Activated T-cell treated with anti-CD3 and anti-CD28 coated beads for 48 hours (primary cell): ENCODE measurements at places on chromosomes 6 and 20.

GRCh38 chr6:106629859-106630163 lies 433 bp downstream of the QRSL1 start:
- no peak for DNase-seq

GRCh38 chr6:168179133-168179532 lies 100.1 kb upstream of the FRMD1 start:
- DNase-seq, result no peak

GRCh38 chr6:46914279-46914810 lies 7.4 kb downstream of the ADGRF5 start:
- DNase-seq, result no peak

DNA sequence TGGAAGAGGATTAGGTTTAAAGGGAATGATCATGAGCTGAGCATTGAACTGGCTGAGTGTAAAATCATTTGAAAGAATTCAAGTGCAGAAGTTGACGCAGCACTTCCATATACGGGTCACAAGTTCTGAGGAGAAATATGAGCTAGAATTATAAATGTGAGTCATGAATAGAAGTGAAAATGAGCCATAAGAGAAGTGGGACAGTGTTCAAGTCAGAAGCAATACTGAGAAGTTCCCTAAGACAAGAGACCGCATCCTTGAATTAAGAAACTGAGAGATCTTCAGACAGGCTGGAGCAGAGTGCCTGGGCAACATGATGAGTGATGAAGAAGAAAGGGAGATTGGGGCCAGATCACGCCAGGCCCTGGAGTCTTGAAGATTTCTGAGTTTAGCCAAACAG lies 209.7 kb downstream of the TBX18 start:
- no peak for DNase-seq

DNA sequence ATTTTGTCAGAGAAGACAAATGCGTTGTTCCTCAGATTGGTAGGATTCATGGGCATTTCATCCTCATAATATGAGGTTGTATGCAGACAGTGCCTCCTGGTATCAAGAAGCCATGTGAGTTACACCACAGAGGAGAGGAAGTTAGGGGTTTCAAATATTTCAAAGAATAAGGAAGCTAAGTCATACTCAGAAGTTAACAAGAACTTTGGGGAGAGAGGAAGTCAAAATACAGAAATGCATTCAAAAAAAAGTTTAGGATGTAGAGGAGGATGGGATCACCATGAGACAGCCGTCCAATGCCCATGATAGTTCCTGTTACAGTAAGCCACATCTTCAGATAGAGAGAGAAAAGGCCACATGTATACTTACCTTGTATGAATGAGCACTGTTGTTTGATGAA lies 22.3 kb downstream of the HLA-DOB start:
- DNase-seq, result no peak

GRCh38 chr6:38138374-38138773 lies 318.8 kb downstream of the ZFAND3 start:
- no peak for DNase-seq

DNA sequence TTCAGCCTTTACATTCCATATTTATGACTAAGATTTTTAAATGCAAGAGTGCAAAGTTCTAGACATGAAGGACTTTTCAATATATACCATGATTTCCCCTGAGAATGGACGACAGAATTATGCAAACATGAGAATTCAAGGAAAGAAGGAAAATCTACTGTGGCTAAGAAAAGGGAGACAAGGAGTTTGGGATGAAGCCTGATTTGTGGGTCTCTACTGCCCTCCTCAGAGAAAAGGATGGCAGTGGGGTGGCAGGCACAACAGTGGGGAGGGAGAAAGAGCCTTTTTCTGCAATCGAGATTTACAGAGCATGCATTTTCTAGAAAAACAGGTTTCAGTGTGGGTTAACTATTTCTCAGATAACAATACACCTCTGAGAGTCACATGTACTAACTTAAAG lies 466.9 kb upstream of the NRSN1 start:
- DNase-seq, result no peak

GRCh38 chr6:27893059-27893835 lies 18.9 kb downstream of the OR2B2 start:
- DNase-seq, result peak; percentile 82

GRCh38 chr6:169513478-169514193 lies 188.2 kb downstream of the WDR27 start:
- no peak for DNase-seq

GRCh38 chr6:39801456-39802251 lies 9.5 kb downstream of the DAAM2 start:
- DNase-seq, result no peak

DNA sequence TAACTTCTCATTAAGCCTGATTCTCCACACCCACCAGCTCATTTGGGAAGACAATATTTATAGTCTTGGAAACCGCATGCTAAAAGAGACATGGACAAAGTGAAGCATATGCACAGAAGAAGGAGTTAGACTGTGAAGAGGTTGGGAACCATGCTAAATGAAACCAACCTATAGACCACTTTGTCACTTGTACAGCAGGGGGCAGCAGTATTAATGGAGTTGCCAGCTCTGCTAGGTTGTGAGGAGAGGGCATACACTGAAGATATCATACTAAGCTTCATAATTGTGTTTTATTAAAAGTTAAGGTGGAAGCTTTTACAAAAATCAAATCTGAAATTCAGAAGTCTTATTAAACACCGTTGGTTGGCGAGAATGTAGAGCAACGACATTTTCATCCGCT lies 38.3 kb upstream of the HMGCLL1 start:
- no peak for DNase-seq

DNA sequence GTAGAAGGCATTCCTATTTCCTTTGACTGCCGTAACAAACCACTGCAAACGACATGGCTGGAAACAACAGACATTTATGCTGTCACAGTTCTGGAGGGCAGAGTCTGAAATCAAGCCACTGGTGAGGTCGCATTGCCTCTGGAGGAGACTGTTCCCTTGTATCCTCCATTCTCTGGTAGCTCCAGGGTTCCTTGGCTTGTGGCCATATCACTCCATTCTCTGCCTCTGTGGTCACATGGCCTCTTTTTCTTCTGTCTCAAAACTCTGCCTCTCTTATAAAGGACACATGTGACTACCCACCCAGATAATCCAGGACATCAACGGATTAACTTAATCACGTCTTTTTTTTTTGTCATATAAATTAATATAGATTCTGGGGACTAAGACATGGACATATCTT lies 84.4 kb downstream of the LYRM2 start:
- DNase-seq, result no peak

- DNase-seq, result no peak
These were observed 10.4 kb downstream of the CEP57L1 start for GRCh38 chr6:109105681-109106080.

GRCh38 chr6:18019539-18020534 lies 32.4 kb upstream of the KIF13A start:
- no peak for DNase-seq

DNA sequence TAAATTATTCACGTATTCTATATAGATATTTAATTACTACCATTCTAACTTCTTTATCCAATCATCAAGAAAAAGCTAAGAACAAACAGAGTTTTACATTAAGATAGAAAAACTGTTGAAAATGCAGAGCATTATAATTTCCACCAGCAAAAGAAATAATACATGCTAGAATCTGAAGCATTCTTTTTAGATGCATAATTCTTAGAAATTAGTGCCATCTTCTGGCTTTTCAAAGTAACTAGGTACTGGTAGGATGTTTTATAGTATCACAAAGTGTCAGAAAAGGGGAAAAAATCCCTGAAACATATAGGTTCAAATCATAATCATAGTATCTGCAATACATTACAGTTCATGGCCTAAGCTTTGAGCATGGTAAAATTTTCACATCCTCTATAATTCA lies 178.9 kb downstream of the PHF3 start:
- DNase-seq, result no peak

- no peak for DNase-seq
These were observed 161.5 kb downstream of the MRPL14 start for GRCh38 chr6:43965628-43966373.

DNA sequence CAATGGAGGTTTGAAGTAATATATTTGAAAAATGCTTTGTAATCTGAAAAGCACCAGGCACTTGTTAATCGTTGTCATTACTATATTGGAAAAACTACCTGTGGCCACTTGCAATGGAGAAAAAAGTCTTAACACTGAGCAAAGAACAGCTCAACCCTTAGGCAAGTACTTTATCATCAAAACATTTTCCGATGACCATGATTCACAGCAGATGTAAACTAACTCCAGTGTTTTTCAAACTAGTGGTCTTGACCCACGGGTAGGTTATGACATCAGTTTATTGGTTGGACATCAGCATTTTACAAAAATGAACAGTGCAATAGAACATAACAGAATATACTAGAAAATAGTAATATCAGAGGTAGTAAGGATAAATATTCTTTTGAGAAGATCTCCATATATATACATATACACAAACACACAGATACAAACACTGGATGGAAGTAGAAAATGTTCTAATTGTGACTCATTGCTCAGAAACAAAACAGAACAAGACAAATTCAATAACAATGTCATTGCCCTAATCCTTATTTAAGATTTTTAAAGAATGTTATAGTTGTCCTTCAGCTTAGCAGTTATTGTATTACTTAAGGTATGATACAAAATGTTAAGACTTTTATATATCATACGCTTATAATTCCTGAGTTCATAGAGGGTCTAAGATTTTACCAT lies 123.0 kb downstream of the PLCB1 start:
- DNase-seq, result no peak

GRCh38 chr20:58511364-58511763 lies 3.8 kb downstream of the APCDD1L start:
- no peak for DNase-seq

DNA sequence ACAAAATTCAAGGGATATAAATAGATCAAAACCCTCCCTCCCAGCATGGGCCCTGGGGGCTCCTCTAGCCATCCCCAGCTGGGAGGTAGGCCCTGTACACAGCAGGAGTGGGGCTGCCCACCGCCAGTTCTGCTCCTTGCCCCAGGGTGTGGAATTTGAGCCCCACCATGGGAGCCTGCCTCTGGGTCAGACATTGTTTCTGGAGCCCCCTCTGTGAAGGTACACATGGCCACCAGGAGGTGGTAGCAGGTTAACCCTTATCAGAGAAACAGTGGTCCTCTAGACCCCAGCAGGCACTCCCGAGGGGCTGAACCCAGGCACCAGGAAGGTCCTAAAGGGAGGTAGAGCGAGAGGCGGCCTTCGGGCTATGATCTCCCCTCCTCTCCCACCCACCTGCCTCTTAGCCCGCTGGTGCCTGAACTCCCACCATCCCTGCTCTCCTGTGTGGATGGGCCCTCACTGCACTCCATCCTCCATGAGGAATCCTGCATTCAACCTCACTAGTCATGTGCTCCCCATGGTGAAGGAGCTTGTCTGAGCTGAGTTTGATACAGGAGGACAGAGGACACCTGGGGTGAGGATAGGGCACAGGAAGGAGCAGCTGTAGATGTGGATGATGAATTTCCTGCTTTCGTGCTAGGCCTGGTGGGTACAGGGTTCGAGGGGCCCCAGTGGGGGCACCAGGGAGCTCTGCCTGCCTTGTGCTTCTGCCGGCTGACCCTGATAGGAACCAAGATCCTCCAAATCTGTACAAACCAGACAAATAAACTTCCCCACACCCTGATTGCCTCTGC lies 114.9 kb downstream of the GRM4 start:
- no peak for DNase-seq

- DNase-seq, result no peak
These were observed 30.4 kb upstream of the PI16 start for GRCh38 chr6:36924131-36924530.

DNA sequence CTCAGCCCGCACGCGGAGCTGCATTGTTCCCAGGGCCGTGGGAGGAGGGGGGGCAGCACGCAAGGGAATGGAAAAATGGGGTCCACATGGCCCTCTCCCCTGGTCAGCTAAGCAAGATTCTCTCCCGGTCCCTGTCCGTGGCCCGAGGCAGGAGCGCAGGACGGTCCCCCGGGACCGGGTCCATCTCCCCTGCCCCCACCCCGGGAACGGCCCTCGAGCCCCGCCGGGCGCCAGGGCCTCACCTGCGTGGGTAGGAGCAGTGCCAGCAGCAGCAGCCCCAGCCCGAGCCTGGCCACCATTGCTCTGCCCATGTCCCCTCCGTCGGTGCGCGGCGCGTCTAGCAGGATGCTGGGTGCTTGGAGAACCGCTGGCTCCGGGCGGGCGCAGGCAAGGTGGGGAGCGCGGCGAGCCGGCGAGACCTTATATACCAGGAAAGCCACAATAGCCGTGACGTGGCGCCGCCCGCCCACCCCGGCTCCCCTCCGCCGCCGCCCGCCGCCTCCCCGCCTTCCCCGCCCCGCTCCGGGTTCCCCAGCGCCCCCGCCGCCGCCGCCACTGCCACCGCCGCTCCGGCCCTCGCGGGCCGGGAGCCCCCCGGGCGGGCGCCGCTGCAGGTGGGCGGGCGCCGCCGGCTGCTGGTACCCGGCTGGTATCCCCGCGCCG lies at the start of gene CD24:
CD24 (minus strand) TSS at position 394 of the 663 bp plus-strand sequence; CDS start at position 311, 83 bp downstream.
- no peak for DNase-seq

GRCh38 chr6:17472653-17473183 lies 79.3 kb downstream of the CAP2 start:
- no peak for DNase-seq

- DNase-seq, result no peak
These were observed 73.2 kb downstream of the C6orf52 start for GRCh38 chr6:10621213-10621612.

DNA sequence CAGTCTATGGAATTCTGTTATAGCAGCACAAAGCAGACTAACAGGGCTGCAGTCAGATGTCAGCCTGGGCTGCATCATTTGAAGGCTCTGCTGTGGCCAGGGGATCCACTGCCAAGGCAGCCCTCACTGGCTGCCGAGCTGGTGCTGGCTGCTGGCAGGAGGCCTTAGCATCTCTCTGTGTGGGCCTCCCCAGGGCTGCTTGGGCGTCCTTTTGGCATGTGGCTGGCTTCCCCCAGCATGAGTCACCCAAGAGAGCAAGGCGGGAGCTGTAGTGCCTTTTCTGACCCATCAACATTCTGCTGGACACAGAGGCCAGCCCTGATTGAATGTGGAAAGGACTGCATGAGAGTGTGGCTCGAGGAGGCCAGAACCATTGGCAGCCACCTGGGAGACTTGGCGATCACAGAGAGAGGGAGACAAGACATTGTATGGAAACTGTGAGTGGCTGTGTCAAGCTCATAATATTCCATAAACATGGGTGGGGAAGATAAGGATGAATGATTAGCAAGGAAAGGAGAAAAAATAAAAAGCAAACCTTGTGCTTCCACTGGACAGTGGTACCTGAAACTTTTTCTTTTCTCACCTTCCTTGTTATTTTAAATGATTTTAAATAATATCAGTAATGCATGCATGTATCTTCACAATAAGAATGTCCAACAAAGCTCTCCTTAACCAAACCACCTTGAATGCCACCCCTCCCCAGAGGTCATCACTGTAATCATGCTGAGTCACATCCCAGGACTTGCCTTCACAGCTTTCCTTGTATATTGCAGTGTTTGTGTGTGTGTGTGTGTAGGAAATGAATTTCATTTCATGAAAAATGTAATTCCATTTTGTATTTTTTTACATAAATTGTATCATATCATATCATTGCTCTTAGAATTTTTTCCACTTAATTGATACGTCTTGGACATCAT lies 55.0 kb upstream of the VSX1 start:
- no peak for DNase-seq

DNA sequence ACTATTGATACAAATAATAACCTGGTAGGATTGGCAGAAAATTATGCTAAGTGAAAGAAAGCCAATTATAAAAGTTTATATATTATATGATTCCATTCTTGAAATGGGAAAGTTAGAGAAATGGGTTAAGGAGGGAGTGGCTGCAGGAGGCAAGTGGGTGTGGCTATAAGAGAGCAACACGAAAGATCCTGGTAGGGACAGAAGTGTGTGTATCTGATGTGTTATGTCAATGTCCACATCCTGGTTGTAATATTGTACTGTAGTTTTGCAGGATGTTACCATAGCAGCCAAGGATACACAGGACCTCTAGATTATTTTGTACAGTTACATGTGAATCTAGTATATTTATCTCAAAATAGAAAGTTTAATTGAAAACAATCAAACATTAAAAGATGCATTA lies 46.8 kb downstream of the SNX5 start:
- DNase-seq, result no peak
